Right ventricle myocardium inferior (tissue), 1 donor: ENCODE measurements at places on chromosomes 2 and 18. TPM values are rescaled to one million over a fixed set of nuclear protein-coding genes. Genes with fewer than 3 reads are reported as not detected.

HMSD gene
- not detected for total RNA-seq

DAW1 gene
- total RNA-seq, result not detected

CLEC4F gene
- total RNA-seq, result 0.22 TPM

DNA sequence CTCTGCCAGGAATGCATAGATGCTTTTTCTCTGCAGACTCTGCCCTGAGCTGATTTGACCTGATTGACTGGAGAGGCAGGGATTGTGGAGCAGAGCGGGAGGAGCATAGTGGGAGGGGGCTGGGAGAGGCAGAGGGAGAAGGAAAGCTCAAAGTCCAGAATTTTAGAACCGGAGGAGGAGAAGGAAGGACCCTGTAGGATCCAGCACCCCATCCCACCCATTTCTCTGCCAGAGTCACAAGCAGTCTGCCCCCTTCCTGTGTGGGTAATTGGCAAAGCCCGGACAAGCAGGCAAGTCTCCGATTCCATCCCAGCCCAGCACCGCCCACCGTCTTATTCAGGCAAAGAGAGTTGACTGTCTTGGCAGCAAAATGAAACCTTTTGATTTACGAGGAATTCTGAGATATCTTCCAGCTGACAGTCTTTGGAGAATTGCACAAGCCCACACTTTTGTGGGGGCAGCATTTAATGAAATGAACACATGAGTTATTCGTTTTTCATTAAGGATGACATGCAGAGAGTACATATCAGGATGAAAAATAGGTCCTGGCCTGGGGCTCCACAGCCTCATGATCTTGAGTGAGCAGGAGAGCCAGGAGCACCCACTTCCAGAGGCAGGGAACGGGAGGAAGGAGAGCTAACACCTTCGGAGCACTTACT lies 103.1 kb downstream of the MCFD2 start:
- DNase-seq, result peak; percentile 79

GRCh38 chr2:111227716-111228141 lies 107.0 kb downstream of the BCL2L11 start:
- DNase-seq, result no peak

DNA sequence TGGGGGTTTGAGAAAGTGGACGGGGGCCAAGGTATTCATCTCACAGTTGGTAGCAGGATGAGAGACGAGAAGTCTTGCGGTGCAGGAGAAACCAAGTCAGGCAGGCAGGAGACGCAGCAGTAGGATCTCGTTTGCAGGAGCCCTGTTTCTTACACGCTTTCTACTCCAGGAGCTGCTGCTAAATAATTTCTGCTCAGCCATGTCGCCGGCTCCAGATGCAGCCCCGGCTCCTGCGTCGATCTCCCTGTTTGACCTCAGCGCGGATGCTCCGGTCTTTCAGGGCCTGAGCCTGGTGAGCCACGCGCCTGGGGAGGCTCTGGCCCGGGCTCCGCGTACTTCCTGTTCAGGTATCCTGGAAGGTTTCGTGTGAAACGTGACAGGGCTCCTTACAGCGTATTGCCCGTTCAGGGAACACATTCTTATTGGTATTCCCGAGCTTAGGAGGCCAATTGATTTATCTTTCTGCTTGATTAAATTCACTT lies 494 bp downstream of the ANKZF1 start:
- DNase-seq, result peak; percentile 86

DNA sequence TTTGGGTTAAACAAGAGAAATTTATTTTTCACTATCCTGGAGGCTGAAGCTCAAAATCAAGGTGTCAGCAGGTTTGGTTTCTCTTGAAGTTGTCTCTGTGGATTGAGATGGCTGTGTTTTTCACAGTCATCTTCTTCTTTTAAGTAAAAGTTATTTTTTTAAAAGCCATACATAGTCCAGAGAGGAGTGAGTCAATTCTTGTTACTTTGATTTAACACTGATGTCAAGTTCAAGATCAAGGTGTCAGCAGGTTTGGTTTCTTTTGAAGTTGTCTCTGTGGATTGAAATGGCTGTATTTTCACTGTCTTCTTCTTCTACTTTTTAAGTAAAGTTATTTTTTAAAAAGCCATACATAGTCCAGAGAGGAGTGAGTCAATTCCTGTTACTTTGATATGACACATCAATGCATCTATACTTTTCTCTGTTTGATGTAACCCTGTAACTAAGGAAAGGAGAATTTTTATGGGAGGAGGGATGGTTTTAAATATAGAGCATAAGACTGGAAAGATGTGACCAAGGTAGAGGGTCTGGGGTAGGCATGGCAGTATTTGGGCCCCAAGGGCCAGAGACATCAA lies 22.5 kb upstream of the RASGRP3 start:
- DNase-seq, result no peak

DNA sequence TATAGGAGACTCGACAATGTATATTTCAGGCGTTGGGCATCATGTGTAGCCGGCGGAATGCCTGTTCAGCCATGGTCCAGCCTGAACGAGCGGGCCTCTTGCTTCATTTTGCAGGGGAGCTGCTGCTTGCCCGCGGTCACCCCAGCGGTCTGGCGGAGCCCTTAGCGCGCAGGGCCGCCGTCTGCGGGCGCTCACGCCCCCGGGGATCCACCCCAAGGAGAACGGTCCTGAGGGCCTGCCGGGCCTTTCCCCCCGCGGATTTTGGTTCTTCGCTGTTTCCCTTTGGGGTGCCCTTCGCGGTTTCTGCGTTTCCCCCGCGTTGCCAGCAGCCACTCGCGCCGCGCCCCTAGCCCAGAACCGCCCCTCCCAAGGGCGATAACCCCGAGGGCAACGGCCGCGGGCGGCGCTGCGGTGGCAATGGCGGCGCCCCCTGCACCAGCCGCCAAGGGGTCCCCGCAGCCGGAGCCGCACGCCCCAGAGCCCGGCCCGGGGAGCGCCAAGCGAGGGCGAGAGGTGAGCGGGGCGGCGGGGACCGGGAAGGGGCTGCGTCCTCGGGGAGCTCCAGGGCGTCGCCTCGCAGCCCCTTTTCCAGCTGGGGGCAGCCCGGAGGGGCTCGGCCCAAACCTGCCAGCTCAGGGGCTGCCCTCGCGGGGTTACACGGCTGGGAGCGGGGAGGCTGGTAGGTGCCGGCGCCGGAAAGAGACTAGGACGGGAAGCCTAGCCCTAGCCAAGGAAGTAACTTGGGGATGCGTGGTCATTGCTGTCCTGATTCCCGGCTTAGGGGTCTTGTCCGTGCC lies at the start of gene MFSD2B:
MFSD2B (plus strand) TSS at position 406 of the 797 bp plus-strand sequence; CDS start at position 418, 12 bp downstream.
- no peak for DNase-seq

GRCh38 chr2:204019572-204020501 lies 83.3 kb downstream of the ICOS start:
- no peak for DNase-seq

- DNase-seq, result no peak
Observed at GRCh38 chr2:46144133-46144800, 152.9 kb upstream of the EPAS1 start.
